Activated CD4-positive, alpha-beta memory T cell treated with anti-CD3 and anti-CD28 coated beads for 36 hours (primary cell): ENCODE measurements at places on chromosomes 11 and 22. TPM values are rescaled to one million over a fixed set of nuclear protein-coding genes. Genes with fewer than 3 reads are reported as not detected.

- DNase-seq: peak; percentile 74
Measured at GRCh38 chr22:18024276-18024939, at the start of gene MICAL3. Gene MICAL3, minus strand, starts transcription at chr22:18024561. Its CDS starts 117,749 bp downstream, at chr22:17906812.

Gene CYP2D6
- 1.5 TPM for total RNA-seq

- DNase-seq: no peak
Measured at GRCh38 chr22:35835998-35836691, 118.5 kb downstream of the APOL5 start.

Gene SLC22A12
- total RNA-seq: not detected

DNA sequence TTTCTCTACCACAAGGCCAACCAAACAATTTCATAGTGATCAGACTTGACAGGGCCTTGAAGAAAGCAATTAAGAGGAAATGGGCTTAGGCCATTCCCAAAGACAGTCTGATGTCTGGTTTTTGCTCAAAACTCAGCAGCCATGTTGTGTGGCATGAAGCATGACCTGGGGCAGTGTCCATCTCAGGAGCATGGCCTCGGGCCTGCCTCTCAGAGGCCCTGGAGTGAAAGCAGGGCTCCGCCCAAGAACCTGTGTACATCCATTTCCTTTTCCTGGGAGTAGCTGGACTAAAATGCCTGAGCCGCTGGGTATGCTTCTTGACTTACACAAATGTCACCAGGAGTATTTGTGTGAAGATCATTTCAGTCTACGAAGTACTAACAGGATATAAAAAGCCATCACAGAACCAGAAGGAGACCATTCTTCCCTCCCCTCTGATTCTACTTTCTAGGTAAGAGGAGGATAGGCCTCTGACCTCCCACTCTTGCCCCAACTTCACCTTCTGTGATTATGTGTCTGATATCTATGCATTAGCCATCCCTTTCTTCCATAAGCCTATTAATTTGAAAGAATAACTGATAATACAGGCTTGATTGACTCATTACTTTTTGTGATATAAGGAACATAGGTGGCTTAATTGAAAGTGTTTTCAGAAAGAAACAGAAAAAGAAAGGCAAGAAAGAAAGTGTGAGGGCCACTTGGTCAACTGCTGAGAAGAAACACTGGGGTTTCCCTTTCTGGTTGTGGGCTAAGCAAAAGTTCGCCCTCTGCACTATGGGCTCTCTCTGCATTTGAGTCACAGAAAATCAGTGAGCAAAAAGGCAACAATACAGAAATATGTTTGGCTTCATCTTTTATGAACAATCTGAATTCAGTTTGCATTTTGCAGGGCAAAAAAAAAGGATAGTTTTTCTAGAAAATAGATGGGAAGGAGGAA is 188.6 kb upstream of the MTMR2 start:
- DNase-seq: peak; percentile 57

- no peak for DNase-seq
Measured at GRCh38 chr11:76152741-76153570, 53.3 kb downstream of the WNT11 start.

DNA sequence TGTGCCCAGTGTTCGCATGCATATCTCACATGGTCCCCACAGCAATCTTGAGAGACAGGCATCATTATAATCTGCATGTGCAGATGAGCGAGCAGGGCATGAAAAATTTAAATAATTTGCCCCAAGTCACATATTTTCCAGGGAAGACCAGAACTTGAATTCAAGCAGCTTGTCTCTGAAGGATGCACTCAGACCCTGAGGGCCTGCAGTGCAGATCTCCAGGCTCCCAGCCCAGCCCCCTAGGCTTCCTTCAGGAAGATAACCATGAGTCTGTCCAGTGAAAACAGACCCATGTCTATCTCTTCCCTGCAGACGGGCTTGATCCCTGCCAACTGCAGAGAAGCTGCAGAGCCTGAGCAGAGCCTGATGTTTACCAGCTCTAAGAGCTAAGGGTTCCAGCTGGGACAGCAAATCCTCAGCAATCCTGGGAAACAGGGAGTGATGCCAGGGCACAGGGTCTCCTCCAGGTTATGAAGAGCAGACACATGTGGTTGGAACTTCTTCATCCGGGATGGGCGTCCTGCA is 55.1 kb downstream of the NAV2 start:
- DNase-seq: no peak

DNA sequence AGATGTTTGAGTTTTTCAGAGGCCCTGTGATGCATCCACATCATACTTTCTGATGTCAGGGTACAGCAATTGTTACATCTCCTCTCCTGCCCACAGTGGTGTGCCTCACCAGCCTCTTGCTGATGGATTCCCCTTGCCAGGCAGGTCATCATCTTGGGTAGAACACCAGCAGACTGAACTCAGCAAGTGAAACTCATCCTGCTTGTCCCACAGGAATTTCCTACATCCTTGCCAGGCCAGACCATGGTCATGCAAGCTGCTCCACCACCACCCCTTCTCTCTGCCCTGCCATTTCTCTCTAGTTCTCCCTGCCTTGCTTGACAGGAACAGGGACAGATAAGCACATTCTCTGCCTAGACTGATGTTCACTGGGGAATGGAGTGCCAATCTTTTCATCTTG is 85.9 kb downstream of the PAX6 start:
- DNase-seq: no peak
